ENCODE measurements at places on chromosomes 3 and 15. TPM values are rescaled to one million over a fixed set of nuclear protein-coding genes. Genes with fewer than 3 reads are reported as not detected.

DNA sequence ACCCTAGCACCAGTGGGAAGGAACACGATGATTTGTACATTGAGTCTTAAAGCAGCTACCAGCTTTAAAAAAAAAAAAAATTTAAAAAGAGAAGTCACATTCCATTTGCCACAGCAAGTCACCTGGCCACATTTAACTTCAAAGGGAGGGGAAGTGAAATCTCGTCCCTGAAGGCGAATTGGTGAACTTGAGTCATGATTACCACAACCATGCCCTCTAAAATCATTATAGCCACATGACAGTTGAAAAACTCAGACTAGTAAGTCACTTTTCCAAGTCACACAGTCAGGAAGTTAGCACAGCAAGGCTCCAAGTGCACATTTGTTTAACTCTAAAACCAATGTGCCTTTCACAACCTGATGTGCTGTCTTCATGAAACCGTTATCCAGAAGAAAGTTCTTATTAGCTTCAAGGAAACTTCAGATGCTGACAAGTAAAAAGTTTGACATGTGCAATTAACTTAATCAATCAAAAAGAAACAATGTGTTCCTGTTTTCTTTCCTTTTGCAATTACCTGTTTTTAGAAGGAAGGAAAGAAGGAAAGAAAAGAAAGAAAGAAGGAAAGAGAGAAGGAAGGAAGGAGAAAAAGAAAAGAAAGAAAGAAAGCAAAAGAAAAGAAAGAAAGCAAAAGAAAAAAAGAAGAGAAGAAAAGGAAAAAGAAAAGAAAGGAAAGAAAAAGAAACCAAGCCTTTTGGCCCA is 8.3 kb upstream of the THSD4 start:
- no peak for DNase-seq

GRCh38 chr15:68821841-68822381 is 1.2 kb upstream of the ANP32A start:
- DNase-seq = no peak

- DNase-seq = no peak
Measured at GRCh38 chr15:31352339-31352751, 25.7 kb downstream of the KLF13 start.

- no peak for DNase-seq
Measured at GRCh38 chr15:40344631-40345120, 3.9 kb upstream of the CCDC9B start.

DNA sequence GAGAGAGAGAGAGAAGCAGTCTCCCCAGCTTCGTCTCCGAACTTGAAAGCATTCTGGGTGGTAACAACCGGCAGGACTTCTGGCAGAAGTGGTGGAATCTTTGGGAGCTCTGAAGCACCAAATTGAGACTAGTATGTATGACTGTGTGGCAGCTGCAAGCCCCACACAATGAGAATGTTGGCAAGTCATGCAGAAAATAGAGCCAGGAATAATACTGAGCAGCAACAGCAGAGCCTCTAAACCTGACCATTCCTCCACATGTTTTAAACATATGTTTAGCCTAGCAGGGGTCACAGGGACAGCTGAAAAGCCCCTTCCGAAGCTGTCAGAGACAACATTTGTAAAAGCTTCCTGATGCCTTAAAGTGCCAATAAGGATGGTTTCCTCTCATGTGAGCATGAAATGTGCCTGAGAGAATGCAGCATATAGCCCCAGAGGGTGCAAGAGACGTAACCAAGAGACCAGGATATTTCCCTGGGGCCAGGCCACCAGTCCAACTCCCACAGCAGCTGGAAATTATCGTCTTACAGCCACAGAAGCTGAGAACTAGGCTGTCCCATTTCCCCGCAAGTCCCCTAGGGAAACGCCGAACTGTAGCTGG is 178.6 kb upstream of the CCDC54 start:
- DNase-seq = no peak

GRCh38 chr15:38941399-38941953 is 376.9 kb upstream of the RASGRP1 start:
- DNase-seq = no peak

- no peak for DNase-seq
Measured at GRCh38 chr15:67533873-67534272, 8.6 kb upstream of the MAP2K5 start.

DNA sequence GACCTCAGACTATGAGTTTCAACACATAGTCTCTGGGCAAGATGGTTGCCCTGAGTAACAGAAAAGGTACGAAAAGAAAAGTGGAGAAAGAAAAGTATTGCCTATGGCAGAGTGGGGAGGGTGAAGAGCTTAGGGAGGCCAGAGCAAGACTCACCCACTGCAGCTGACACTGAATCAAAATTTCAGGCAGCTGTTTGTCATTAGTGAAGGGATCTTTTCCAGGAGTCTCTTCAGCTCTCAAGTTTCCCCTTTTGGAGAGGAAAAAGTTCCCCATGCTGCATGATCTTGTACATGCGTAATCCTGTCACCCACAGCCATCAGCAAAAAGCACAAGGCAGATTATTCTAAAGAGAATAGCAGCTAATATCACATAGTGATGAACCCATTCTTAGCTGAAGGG is 616.9 kb upstream of the GBE1 start:
- DNase-seq = no peak

- DNase-seq = no peak
Measured at GRCh38 chr15:56491110-56491722, 26.3 kb upstream of the MNS1 start.

DNA sequence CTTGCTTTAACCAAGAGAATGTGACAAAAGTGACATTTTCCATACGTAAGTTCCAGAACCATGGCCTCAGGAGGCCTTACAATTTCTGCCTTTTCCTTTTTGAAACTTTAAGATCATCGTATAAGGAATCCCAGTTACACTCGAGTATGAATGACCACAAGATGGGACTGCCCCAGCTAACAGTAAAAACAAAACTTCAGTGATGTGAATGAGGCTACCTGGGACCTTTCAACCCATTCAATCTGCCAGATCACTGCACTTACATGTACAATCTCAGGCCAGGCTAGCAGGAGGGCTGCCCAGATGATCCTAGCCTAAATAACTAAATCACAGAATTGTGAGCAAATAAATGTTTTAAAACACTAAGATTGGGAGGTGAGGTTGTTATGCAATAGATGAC is 328.8 kb downstream of the CNTN6 start:
- DNase-seq = no peak

DNA sequence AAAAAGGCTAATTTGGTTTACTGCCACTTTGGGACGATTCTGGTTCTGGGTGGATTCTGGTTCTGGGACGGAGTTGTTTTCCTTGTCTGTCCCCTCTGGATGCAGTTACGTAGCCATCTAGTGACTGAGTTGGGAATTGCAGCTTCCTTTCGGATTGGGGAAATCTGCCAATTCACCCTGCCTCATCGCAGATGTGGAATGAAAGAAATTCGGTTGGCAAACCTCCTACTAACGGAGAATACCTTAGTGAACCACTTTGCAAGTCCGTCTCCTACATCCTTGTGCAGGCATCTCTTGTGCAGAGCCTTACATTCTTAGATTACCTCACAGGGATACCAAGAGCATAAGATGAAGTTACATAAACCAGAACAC is 31.5 kb upstream of the AP4E1 start:
- peak; percentile 60 for DNase-seq

DNA sequence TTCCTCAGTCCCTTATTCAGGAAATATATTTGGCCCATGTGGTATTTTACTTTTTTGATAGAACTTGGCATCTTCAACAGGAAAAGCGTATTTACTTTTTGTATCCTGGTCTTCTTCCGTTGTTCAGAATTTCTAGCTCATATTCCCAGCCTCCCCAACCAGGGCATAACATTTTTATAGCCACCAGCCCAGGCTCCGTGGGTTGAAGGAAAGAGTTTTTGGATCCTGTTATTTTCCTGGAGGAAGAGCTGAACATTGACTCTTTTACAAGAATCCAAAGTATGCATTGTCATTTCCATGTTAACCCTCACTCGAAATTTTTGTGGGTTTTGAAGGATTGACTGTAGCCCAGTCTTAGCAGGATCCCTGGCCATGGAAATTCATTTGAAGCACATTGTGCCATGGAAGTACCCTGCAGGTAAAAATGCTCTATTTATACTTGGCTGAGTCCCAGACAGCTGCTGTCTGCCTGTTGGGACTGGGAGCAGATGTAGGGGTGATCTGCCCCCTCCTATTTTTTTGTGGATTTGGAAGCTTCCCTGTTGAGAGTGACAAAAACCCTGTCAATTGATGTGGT is 98.8 kb downstream of the AKAP13 start:
- DNase-seq = no peak

- no peak for DNase-seq
Measured at GRCh38 chr3:7328339-7328738, 467.4 kb downstream of the GRM7 start.

- DNase-seq = no peak
Measured at GRCh38 chr3:87410110-87410509, 133.7 kb upstream of the POU1F1 start.

GRCh38 chr15:91780387-91780786 is 73.1 kb upstream of the SLCO3A1 start:
- DNase-seq = no peak

- no peak for DNase-seq
Measured at GRCh38 chr3:144362126-144362525, 390.5 kb downstream of the DIPK2A start.

DNA sequence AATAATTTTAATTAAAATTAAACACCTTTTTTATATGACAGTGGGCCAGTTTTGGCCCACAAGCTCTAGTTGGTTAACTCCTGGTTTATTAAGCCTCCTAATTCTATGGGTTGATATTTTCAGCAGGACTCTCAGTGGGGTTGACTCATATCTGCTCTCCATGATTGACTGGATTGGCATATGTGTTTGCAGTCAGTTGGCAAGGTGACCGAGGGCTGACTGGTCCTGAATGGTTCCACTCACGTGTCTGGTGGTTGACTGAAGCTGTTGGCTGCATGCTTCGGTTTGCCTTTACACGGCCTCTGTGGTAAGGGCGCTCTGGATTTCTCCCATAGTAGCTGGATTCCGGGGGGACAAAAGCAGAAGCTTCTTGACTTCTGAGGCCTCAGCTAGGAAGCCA is 65.3 kb upstream of the ZNF280D start:
- DNase-seq = no peak

- no peak for DNase-seq
Measured at GRCh38 chr3:66644549-66644948, 143.7 kb upstream of the LRIG1 start.

- no peak for DNase-seq
Measured at GRCh38 chr3:101685870-101686307, 629 bp downstream of the RPL24 start.

GRCh38 chr15:60371175-60372051 is 26.4 kb downstream of the ANXA2 start:
- peak; percentile 77 for DNase-seq

GRCh38 chr3:115062009-115062408 is 85.1 kb downstream of the ZBTB20 start:
- no peak for DNase-seq

- DNase-seq = peak; percentile 61
Measured at GRCh38 chr3:11096266-11097139, 57.8 kb upstream of the HRH1 start.

DNA sequence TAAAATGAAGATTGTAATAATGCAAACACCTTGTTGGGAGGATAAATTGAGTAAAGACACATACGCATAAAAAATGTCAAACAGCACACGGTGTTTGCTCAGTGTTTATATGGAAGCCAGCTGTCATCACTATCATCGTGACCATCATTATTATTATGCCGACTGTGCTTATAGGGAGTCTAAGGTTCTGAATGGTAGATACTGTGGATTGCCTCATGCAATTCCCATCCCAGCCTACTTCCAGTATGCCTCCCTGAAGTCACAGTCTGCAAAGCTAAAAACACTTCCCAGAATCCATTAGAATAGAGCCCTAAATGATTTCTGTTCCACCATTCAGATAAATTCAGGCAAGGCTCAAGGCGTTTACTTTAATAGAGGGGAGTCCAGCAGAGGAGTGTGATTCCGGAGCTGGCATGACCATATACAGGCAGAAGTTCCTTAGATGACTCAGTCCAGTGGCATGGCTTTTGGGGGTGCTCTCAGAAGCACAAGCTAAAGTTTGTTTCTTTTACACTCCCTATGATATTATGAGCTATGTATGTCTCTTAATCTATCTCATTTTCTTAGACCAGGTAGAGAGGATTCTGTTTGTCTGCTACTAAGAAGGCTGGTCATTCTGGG is 148.7 kb downstream of the MEX3B start:
- no peak for DNase-seq

GRCh38 chr3:140093742-140094141 is 158.8 kb downstream of the CLSTN2 start:
- peak; percentile 52 for DNase-seq

GRCh38 chr15:38103564-38103963 is 149.1 kb upstream of the SPRED1 start:
- DNase-seq = no peak

- no peak for DNase-seq
Measured at GRCh38 chr3:143329567-143330211, 210.1 kb downstream of the CHST2 start.

- DNase-seq = no peak
Measured at GRCh38 chr3:97691354-97691753, 73.2 kb upstream of the ARL6 start.

DNA sequence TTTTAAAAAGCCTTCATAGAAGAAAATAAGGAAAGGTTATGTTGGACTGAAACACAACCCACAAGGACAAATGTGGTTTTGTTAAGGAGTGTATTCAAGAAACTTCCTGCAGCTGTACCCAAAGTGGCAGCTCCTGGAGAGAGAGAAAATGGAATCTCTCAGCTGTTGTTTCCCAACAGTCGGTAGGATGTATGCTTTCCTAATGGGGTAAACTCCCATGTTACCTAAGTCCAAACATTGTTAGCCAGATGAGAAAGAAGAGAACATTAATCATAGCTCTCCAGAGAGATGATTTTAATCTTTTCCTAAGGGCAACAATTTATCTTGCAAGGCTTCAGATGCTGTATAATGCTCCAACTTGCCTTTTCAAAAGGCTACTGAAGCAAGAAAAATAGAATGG is 22.6 kb upstream of the TEX9 start:
- DNase-seq = no peak

GRCh38 chr3:102488331-102488730 is 53.5 kb downstream of the ZPLD1 start:
- DNase-seq = no peak

DNA sequence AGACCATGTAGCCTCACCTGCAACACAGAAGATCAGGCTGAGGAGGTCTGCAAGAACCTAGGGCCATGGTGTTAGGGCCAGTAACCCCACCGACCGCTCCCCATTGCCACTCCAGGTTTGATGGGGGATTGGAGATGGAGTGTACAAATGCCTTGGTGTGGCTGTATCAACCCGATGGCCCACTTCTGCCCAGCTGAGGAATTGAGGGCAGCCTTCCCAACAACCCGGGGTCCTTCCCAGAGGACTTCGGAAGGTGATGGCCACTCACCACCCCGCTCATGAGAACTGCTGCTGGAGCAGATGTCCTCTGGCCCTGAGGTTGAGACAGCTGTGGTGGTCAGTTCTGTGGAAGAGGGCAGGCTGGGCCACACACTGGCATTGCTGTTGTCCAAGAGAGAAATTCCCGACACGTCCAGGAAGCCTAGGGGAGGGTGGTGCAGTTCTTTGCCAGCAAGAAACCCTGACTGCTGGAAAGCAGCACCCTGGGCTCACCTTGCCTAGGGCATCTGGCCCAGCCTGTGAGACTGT is 8.9 kb downstream of the GORASP1 start:
- DNase-seq = no peak

- no peak for DNase-seq
Measured at GRCh38 chr15:92636908-92637481, 18.6 kb downstream of the FAM174B start.

BFSP2 gene
- total RNA-seq = not detected

NR2E3 gene
- 0.92 TPM for total RNA-seq

NFKBIZ gene
- 206 TPM for total RNA-seq

GOLIM4 gene
- 49.5 TPM for total RNA-seq

TMEM62 gene
- 51.1 TPM for total RNA-seq

CPLX3 gene
- not detected for total RNA-seq

MESP1 gene
- total RNA-seq = not detected

CYP1A1 gene
- not detected for total RNA-seq

CRBN gene
- total RNA-seq = 80.6 TPM

MME gene
- total RNA-seq = 3.6 TPM
